ENCODE measurements at places on chromosomes 16 and 17. TPM values are rescaled to one million over a fixed set of nuclear protein-coding genes. Genes with fewer than 3 reads are reported as not detected.

The SP6 gene
- 0.12 TPM for total RNA-seq

The ABCA10 gene
- total RNA-seq = 5.0 TPM

The NEUROD2 gene
- not detected for total RNA-seq

The IL21R gene
- 0.73 TPM for total RNA-seq

The SDR42E1 gene
- total RNA-seq = 1.9 TPM

The RSAD1 gene
- total RNA-seq = 22.4 TPM

The PCGF2 gene
- 3.9 TPM for total RNA-seq

The FOXC2 gene
- 0.16 TPM for total RNA-seq

The PRRT2 gene
- total RNA-seq = 6.5 TPM

The NAGLU gene
- total RNA-seq = 69.8 TPM

Measured in hair follicle dermal papilla cell (primary cell).